Hematopoietic multipotent progenitor cell (in vitro differentiated cells): ENCODE measurements at places on chromosomes 16 and 17. TPM values are rescaled to one million over a fixed set of nuclear protein-coding genes. Genes with fewer than 3 reads are reported as not detected.

The CENPN gene
- 4.8 TPM for total RNA-seq

The VPS25 gene
- total RNA-seq = 45.5 TPM

The CCL1 gene
- not detected for total RNA-seq

The ACSM2A gene
- total RNA-seq = not detected

The CA7 gene
- under 0.01 TPM for total RNA-seq

The NPIPB9 gene
- 0.54 TPM for total RNA-seq

The NUFIP2 gene
- 278 TPM for total RNA-seq

The EFNB3 gene
- under 0.01 TPM for total RNA-seq

The SLC52A1 gene
- total RNA-seq = not detected

The KDM8 gene
- 8.1 TPM for total RNA-seq

The NHLRC4 gene
- total RNA-seq = 14.3 TPM

The CMTR2 gene
- total RNA-seq = 20.5 TPM

The ARL17A gene
- 8.9 TPM for total RNA-seq

The CEMP1 gene
- total RNA-seq = 0.27 TPM

The CDK5R1 gene
- total RNA-seq = 0.81 TPM

The TMEM114 gene
- total RNA-seq = not detected

The METTL23 gene
- total RNA-seq = 43.4 TPM

The ABCA8 gene
- total RNA-seq = under 0.01 TPM

The SP6 gene
- total RNA-seq = 0.27 TPM

The CCL15 gene
- not detected for total RNA-seq

The MATCAP1 gene
- 12.9 TPM for total RNA-seq

The SEZ6L2 gene
- total RNA-seq = 1.3 TPM

The ST6GALNAC1 gene
- 1.6 TPM for total RNA-seq

The EFCAB5 gene
- 0.27 TPM for total RNA-seq

The QPRT gene
- total RNA-seq = 12.9 TPM

The CCDC92B gene
- total RNA-seq = 0.27 TPM

The TBC1D3 gene
- total RNA-seq = not detected

The GUCY2D gene
- total RNA-seq = 1.9 TPM

The PPP1R1B gene
- total RNA-seq = not detected

The EXOC3L1 gene
- total RNA-seq = under 0.01 TPM

The CES3 gene
- 4.6 TPM for total RNA-seq

The DECR2 gene
- total RNA-seq = 13.5 TPM

The KCNJ12 gene
- 14.5 TPM for total RNA-seq

The SPHK1 gene
- 7.5 TPM for total RNA-seq

The TSNAXIP1 gene
- 0.54 TPM for total RNA-seq

The WRAP53 gene
- 14.5 TPM for total RNA-seq

The SPAG9 gene
- total RNA-seq = 52.0 TPM

The RAPGEFL1 gene
- 1.1 TPM for total RNA-seq

The PNMT gene
- total RNA-seq = 3.8 TPM

The C16orf74 gene
- 3.5 TPM for total RNA-seq

The CCL16 gene
- total RNA-seq = not detected
